ENCODE measurements at places on chromosomes 4 and X.

DNA sequence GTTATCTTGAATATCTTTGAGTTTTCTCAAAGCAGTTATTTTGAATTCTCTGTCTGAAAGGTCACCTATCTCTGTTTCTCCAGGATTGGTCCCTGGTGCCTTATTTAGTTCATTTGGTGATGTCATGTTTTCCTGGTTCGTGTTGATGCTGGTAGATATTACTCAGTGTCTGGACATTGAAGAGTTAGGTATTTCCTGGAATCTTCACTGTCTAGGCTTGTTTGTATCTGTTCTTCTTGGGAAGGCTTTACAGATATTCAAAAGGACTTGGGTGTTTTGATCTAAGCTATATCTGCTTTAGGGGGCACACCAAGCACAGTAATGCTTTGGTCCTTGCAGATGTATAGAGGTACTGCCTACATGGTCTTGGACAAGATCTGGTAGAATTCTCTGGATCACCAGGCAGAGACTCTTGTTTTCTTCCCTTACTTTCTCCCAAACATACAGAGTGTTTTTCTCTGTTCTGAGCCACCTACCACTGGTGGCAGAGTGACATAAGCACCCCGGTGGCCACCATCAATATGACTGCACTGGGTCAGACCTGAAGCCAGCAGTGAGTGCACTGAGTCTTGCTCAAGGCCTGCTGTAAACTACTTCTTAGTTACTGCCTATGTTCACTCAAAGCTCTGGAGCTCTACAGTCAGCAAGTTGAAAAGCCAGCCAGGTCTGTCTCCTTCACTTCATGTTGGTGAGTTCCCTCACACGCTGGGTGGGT, 193.5 kb upstream of the AMOT start:
- DNase-seq = no peak

DNA sequence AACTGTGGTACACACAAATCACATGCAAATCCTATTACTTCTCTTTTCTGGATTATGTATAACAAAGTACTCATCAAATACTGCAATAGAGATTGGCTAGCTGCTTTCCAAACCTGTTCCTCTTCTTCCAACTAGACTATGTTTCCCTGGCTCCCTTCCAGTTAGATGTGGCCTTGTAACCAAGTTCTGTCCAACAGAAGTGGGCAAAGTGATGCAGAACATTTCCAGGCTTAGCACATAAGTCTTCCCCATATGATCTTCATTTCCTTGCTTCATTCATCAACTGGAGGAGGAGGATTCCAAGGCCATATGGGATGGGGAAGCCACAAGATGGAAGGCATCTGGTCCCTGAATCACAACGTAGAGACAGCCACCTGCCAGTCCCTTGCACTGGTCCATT, 8.0 kb downstream of the SLC9A7 start:
- no peak for DNase-seq

- DNase-seq = peak; percentile 92
Measured at GRCh38 chrX:642436-643240, 12.0 kb downstream of the SHOX start.

- no peak for DNase-seq
Measured at GRCh38 chr4:71287305-71287704, 51.5 kb upstream of the SLC4A4 start.

DNA sequence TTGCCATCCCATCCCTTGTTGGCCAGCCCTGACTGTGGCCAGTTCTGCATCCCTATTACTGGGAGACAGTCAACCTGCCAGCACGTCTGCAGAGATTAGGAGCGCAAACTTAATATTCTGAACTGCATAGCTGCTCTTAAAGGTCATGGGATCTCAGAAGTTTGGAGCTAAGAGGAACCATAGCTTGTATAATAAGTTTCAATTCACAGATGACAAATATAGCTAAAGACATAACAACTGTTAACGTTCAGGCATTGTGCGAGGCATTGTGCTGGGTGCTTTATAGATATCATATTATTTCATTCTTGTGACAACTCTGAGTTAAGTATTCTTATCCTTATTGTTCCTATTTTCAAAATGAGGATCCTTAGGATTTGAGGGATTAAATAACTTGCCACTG, 3.7 kb downstream of the SCARB2 start:
- DNase-seq = no peak

GRCh38 chrX:10634392-10635161, 14.2 kb upstream of the MID1 start:
- no peak for DNase-seq

DNA sequence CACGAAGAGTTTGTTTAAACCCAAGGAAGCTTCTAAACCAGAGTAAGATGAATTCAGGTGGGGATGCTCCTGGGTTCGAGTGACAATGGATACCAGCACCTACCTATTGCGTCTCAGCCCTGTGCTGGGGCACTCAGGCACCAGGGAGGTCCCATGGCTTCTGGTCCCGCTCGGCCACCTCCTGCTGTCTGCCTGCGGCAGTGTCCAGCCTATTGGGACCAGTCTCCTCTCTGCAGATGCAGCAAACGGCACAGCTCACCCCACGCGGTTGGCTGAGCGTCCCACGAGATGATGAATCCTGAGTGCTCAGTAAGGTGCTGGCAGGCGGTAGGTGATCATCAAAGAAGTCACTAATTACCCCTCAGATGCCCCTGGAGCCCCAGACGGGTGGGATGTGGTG, 75.2 kb downstream of the ACOX3 start:
- no peak for DNase-seq

DNA sequence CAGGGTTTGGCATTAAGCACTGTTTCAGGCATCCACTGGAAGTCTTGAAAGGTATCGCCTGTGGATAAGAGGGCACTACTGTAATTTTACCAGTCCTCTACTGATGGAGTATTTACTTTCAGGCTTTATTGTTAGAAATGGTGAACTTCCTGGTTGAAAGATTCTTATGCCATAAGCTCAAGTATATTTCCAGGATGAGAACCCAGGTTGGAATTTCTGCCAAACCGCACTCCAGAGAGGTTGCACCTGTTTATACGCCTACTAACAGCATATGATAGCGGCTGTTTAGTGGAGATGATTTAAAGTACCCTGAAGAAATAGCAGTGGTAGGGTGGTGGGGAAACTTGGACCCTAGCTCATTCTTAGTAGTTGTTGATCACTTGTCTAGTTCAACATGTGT, 9.9 kb downstream of the FNIP2 start:
- no peak for DNase-seq

DNA sequence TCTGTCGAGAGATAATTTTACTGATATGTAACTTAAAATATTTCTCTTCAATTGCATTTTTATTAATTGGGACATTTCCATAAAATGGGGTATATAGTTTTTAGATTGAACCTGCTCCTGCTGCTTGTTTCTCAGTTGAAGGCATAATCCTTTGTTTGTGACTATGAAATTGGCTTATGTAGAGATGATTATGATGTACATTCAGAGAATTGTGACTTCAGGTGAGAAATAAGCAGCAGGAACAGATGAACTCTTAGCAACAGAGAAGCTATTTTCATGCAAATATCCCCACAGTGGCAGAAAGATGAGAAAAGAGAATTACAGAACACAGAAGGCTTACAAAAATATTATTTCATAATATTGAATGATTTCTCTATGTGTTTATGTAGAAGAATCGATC, 1499.5 kb upstream of the ADGRL3 start:
- no peak for DNase-seq

DNA sequence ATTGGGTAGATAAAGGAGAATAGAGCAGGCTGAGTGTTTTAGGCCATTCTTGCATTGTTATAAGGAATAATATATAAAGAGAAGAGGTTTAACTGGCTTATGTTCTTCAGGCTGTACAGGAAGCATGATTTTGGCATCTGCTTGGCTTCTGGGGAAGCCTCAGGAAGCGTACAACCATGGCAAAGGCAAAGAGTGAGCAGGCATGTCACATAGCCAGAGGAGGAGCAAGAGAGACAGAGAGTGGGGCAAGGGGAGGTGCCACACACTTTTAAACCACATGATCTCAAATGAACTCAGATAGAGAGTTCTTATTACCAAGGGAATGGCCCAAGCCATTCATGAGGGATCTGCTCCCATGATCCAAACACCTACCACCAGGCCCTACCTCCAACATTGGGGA, 4.4 kb upstream of the METTL14 start:
- no peak for DNase-seq

DNA sequence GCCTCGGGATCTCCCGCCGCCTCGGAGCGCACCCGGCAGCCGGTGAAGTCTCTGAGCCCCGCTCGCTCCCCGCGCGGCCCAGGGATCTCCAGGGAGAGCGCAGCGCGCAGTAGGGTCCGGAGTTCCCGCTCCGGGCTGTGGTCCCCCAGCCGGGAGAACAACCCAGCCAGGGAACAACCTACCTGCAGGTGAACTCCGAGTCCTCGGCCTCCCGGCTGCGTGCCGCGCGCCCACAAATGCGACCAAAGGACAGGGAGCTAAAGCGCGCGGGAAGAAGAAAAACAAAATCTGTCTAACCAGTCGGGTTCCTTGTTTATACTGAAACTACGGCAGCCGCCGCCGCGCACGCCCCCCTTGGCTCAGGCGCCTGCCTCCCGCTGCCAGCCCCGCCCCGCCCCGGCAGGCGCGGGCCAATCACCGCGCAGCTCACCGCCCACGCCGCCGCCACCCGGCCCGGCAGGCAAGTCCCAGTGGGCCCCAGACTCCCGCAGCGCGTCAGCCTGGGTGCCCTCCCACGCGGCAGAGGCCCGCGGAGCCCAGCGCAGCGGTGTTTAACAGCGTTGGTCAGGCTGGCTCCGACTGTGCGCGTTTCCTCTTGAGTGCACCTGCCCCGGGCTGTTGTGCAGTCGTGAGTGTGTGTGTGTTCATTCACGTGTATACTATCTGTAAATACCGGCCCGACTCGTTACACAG, at the start of gene RASGEF1B:
Gene RASGEF1B, minus strand, starts transcription at position 320 of the 693 bp plus-strand sequence. CDS start 12,399 bp downstream, outside the sequence.
- DNase-seq = no peak

GRCh38 chrX:126655061-126655460, 102.4 kb upstream of the DCAF12L1 start:
- no peak for DNase-seq

DNA sequence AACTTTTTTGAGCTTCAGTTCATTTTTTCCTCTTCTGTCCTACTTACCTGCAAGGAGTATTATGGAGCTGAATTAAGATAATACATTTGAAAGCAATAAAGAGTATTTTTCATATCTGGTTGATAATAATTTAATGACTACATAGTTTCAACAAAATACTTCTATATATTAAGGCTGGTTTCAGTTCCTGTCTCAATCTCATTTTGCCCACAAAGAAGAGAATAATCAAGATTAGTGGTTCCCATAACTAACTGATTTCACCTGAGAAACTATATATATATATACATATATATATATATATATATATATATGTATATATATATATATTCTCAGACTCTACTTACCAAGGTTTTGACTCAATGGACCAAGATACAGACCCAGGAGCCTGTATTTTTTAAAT, 87.7 kb upstream of the ATOH1 start:
- no peak for DNase-seq

GRCh38 chr4:109072595-109072994, 229.9 kb downstream of the COL25A1 start:
- DNase-seq = no peak

GRCh38 chr4:82559735-82560120, 2.1 kb downstream of the TMEM150C start:
- no peak for DNase-seq

- DNase-seq = no peak
Measured at GRCh38 chr4:12165616-12166015, 736.9 kb upstream of the HS3ST1 start.

DNA sequence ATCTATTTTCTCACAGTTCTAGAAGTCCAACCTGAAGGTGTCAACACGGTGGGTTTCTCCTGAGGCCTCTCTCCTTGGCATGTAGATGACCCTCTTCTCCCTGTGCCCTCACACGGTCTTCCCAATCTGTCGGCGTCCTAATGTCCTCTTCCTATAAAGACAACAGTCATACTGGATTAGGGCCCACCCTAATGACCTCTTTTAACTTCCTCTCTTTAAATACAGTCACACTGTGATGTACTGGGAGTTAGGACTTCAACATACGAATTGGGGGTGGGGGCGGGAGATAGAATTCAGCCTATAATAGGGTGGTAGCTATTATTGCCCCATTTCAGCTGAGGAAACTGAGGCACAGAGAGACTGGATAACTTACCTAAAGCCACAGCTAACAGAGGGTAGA, 70.2 kb downstream of the SMIM20 start:
- no peak for DNase-seq

DNA sequence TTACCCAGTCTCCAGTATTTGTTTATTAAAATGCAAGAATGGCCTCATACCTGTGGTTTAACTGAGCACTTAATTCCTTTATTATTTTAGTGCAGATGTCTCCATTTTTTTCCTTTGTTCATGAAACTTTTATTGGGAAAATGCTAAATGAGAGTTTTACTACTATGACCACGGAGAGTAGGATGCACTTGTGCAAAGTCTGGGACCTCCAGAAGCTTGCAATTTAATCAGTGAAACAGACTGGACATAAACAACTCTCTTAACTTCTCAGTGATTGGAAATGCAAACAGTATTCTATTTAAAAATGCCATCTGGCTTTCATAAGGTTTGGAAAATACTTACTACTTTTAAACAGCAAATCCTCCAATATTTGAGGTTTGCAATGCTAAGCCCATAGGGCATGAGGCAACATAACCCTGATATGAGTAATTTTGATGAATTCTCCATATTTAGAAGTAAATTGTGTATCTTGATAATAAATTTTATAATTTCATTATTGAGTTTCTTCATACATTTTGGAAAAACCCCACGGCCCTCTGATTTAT, 718.7 kb upstream of the MAGEB2 start:
- no peak for DNase-seq

DNA sequence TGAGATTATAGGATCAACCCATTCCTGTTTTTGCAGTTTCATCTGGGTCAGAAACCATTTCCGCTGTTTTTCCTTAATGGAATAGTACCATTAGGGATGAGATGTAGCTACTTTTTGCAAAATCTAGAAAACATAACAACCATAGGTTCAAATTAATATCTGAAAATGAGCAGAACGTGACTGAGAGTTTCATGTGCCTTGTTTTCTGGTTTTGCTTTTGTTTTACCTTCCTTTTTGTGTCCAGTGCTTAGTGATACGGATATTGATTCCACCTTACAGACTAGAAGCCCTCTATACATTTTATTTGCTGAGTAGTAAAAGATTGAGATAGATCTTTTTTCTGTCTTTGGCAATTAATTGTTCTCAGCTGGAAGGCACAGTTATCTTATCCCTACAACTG, 46.5 kb downstream of the SNX25 start:
- DNase-seq = no peak

- DNase-seq = no peak
Measured at GRCh38 chrX:13099121-13099520, 54.7 kb upstream of the FAM9C start.

- DNase-seq = no peak
Measured at GRCh38 chrX:154401045-154401799, 3.0 kb downstream of the RPL10 start.

DNA sequence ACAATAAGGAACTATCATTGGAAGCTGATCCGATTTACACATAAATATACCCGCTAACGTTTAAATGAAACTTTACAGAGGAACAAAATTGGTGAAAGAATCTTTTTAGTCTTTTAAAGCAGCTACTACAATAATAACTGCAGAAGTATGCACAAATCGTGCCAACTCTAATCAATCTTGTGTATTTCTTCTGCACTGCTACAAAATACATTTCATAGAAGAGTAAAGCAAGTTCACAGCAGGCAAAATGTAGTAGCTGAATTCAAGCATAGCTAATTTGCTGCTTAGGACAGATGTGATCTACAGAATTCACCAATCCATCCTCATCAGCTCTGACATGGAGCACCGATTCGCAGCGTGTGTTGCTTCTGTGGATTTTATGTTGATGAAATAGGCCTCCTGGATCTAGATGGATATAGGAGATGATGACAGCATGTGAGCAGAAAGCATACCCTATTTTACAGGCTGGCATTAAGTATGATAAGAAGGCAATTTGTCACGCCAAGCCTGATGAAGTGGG, 367.3 kb upstream of the FGF13 start:
- no peak for DNase-seq
